ENCODE measurements at places on chromosomes 6 and 20.

- no peak for DNase-seq
Observed at GRCh38 chr20:50048420-50049166, 64.4 kb downstream of the UBE2V1 start.

DNA sequence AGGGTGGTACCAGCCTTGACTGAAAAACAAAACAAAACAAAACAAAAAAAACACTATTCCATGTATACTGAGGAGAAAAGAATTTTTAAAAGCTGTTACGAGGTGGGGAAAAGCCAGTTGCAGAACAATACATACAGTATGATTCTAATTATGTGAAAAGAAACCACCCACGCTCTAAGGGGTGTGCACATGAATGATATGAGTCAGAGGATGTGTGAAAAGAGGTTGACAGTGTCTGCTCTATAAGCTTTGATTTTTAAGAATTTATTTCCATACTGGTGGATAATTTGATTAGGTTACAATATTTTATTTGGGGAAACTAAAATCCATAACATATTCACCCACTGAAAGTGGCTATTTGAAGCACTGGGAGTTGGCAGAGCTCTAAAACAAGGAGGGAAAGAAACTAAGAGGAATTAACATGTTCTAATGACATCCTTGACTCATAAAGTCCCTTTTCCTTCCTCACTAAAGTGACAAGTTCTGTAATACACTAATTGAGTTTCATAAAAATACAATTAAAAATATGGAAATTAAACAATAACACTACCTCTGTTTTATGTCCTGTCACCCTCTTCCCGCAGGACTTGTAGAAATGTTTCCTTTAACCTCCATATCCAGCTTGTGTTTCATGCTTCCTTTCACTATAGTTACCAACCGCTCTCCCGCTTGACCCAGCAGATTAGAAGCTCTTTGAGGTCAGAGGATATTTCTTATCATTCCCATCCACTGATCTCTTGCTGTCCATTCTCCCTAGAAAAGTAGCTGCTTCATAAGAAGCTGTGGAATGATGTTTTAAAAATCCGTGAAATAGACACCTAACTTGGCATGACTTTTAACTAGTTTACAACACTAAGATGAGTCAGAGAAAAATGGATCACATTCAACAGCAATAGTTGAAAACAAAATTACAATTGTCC is 118.6 kb upstream of the CCDC28A start:
- no peak for DNase-seq

DNA sequence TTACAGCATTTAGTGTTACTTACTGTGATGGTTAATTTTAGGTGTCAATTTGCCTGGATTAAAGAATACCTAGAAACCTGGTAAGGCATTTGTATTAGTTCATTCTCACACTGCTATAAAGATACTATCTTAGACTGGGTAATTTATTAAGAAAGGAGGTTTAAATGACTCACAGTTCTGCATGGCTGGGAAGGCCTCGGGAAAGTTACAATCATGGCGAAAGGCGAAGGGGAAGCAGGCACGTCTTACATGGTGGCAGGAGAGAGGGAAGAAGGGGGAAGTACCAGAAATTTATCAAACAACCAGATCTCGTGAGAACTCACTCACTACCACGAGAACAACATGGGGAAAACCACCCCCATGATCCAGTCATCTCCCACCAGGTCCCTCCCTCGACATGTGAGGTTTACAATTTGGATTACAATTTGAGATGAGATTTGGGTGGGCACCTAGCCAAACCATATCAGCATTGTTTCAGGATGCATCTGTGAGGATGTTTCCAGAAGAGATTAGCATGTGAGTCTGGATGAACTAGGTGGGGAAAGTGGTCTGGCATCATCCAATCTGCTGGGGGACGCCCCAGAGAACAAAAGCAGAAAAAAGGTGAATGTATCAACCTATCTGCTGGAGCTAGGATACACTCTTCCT is 76.8 kb downstream of the MKKS start:
- DNase-seq, result no peak

DNA sequence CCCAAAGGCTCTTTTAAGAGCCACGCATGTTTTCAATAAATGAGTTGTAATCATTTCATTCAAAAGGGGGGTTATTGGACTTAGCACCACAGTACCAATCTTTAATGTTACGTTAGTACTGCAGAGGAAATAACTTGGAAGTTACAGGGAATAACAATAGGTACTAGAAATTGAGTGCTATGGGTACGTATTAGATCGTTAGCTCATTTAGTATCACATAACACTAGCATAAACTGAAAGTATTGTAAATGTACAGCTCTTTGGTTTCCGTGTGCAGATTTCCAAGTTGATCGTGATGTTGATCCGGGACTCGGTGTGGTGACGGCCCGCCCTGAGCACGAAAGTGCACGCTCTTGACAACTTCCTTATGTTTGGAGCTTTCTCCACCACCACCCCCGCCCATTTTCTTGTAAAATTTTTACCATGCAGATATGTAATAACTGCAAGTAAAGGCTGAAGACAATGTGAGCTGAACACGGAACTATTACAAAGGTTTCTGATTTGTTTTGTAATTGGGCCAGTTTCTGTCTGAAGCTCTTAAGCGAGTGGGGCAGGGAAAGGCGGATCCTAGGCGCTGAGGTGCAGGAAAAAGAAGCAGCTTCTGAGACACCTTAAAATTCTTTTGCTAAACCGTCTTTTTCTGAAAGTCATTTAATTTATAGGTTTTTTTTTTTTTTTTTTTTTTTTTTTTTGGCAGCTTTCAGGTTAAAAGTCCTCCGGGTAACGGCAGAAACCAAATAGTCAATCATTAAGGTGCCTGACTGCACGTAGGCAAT is 71.5 kb downstream of the HFE start:
- DNase-seq, result no peak

DNA sequence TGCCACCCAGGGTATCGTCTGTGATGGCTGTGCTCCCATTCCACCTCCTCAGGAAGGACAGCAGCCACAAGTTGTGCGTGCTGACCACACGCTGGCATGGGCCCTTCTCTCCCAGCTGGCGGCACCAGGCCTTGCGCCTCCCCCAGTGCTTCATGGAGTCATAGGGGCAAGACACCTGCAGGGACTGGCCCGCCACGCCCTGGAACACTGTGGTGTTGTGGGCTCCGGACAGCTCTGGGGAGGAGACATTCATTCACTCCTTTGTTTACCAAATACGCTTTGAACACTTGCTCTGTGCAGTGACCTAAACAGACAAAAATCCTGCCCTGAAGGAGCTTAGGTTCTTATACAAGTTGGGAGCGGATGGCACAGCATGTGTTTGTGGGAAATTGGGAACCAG is 1.5 kb downstream of the TREM2 start:
- DNase-seq, result no peak

DNA sequence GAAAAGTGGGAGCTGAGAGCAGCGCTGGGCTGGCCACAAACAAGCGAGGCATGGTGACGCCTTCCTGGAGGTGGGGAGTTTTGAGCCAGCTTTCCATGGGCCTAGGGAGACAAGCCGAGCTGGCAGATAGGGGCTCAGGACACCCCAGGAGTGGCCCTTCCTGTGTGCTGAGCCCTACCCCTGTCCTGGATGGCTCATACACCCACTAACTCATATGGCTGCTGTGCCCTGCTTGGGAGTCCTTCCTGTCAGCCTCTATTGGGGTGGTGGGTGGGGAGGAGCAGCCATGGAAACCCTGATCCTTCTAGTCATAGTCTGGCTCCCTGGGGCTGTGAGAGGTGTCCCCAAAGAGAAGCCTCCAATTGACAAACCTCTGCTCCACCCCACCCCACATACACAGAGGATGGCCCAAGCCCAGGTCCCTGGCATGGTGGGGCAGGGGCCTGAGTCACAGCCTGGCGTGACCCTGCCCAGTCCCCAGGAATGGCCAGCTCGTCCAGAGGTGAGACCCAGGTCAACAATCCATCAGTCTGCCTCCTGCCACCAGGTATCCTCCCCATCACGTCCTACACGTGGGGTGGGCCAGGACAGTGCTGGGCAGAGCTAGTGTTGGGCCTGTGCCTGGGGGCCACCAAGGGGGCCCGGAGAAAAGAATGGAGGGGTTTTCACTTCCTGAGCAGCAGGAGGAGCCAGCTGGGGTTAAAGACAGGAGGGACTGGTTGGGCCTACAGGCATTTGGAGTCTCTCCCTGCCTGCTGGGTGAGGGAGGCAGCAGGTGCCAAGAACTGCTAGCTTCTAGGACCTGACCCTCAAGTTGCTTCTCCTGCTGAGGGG is 52.2 kb downstream of the MRPL14 start:
- DNase-seq, result no peak

DNA sequence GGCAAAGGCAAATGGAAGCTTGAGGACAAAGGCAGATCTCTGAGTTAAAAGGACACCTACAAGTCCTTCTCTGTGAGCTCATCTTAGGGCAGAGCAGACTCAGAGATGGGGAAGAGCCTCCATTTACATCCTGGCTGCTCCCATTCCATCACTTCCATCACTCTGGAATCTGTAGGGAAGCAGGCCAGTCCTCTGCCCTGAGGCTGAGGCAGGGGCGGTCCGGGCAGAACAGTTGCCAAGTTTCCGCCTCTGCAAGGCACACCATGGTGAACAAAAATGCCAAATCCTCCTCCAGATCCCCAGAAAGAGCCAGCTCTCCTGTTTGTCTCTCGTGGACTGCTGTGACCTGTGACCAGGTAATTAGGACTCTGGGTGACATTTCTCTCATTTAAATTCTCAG is 209.6 kb upstream of the SSTR4 start:
- DNase-seq, result no peak

- DNase-seq, result no peak
Observed at GRCh38 chr6:44850312-44850711, 462.8 kb downstream of the CDC5L start.

DNA sequence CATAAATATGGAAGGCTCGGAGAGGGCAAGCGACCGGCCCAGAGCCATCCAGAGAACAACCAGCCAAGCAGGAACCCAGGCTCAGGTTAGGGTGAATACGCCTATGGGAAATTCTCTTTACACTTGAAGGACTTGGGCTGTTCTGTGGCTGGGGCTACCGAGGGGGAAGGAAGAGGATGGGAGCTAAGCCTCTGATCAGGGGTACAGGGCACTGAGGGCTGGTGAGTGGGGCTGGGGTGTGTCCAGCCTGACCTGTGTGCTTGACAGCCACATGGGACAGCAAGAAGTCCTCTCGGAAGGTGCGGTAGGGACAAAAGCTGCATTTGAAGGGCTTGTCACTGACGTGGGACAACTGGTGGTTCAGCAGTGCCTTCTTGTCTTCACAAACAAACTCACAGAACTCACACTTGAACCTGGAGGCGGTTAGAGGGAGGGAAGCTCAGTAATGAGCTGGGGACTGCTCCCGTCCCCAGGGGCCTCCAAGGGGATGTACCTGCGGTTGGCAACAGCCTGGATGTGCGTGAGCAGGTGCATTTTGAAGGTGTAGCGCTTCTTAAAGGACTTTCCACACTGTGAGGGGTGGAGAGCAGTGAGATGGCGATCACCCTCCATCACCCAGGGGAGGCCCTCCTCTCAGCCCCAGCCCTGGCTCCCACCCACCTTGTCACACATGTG is 11.9 kb downstream of the ZNF335 start:
- no peak for DNase-seq

- DNase-seq, result no peak
Observed at GRCh38 chr6:158843751-158844683, 24.8 kb upstream of the EZR start.

GRCh38 chr20:24096264-24096663 is 107.7 kb upstream of the GGTLC1 start:
- DNase-seq, result no peak
